ENCODE measurements at places on chromosomes 7 and 10.

- no peak for DNase-seq
Measured at GRCh38 chr10:76973091-76974016, 664.3 kb downstream of the KCNMA1 start.

DNA sequence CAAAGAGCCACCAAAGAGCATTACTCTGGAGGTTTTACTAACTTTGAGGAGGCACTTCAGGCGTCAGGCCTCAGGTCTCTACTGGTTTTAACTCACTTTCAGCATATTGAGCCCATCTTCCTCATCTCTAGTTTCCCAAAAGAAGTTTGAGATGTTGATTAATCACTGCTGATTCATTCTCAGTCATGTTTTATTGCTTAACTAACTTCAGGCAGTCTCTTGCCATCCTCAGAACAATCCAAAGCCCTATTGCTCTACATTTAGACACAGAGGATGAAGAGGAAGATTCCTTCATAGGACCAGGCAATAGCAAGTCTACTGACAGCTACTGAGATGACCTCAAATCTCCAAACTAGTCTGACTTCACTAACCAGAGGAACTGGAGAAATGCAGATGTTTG is 39.1 kb upstream of the BET1 start:
- DNase-seq, result no peak

DNA sequence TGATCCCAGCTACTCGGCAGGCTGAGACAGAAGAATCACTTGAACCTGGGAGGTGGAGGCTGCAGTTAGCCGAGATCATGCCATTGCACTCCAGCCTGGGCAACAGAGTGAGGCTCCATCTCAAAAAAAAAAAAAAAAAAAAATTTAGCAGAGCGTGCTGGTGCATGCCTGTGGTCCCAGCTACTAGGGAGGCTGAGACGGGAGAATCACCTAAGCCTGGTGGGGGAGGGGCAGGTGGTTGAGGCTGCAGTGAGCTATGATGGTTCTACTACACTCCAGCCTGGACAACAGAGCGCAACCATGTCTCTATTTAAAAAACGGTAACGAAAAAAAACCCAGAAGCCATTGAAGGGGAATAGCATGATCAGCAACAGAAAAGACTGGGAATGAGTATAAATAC is 89.9 kb downstream of the ARHGAP12 start:
- no peak for DNase-seq

GRCh38 chr7:46909601-46910051 is 672.3 kb downstream of the TNS3 start:
- DNase-seq, result no peak

Data from H54 (cell line).